ENCODE measurements at places on chromosomes 4 and X. TPM values are rescaled to one million over a fixed set of nuclear protein-coding genes. Genes with fewer than 3 reads are reported as not detected.

The ENOX2 gene
- 13.1 TPM for total RNA-seq

DNA sequence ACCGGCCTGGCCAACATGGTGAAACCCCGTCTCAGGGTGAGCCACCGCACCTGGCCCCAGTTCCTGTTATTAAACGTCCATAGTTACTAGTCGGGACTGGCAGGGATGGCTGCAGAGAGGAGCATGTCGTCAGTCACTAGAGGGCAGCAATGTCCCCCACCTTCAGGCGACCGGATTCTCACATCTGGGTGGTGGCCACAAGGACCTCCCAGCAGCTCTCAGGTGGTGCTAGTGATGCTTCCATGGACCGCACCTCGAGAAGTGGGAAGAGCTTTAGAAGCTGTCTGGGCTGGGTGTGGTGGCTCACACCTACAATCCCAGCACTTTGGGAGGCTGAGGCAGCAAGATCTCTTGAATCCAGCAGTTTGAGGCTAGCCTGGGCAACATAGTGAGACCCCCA lies 13.3 kb upstream of the IL3RA start:
- DNase-seq = no peak

DNA sequence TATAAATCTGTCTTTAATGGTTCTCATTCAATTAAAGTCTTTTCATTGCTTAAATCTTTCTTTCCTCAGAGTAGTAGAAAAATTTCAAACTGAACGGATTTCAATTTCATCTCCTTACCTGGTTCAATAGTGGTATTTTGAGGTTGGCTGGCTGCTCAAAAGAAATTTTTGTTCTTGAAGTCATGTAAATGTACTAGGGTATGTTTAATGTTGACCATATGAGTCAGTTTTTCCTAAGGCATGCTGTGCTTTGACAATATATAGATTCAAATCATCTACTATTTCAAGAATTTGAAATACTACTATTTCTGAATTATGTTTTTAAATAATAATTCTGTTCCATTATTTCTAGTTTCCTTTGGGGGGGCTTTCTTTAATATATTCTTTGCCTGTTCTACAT lies 105.5 kb downstream of the PACRGL start:
- DNase-seq = no peak

The RHOXF2B gene
- not detected for total RNA-seq

The CCDC120 gene
- total RNA-seq = 6.0 TPM

- no peak for DNase-seq
Measured at GRCh38 chr4:113122066-113122465, 72.6 kb downstream of the ANK2 start.

GRCh38 chrX:44035571-44035970 lies 62.4 kb upstream of the NDP start:
- DNase-seq = no peak

- DNase-seq = no peak
Measured at GRCh38 chr4:41400296-41400695, 137.7 kb upstream of the LIMCH1 start.

- no peak for DNase-seq
Measured at GRCh38 chrX:107507093-107507743, 57.8 kb downstream of the FRMPD3 start.

GRCh38 chr4:118834960-118835569 lies 861 bp downstream of the SEC24D start:
- peak; percentile 54 for DNase-seq

- no peak for DNase-seq
Measured at GRCh38 chrX:38400389-38400910, 48.0 kb downstream of the OTC start.

DNA sequence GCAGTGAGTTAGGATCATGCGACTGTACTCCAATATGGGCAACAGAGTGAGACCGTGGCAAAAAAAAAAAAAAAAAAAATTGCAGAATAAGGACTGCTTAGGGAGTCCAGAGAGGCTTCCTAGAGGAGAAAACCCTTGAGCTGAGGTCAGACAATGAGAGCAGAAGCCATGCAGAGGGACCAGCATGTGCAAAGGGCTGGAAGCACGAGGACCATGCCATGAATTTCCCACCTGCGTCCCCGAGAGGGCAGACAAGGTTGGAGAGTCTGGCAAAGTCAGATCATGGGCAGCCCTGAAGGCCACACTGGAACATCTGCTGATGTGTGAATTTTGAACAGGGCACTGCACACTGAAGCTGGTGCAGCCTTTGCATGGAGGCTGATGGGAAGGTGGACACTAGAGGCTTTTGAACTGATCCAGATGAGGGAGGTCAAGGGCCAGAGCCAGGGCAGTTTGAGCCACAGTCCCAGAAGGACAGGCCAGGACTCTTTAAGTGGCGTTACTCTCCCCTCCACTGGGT lies 6.5 kb upstream of the JAKMIP1 start:
- no peak for DNase-seq

DNA sequence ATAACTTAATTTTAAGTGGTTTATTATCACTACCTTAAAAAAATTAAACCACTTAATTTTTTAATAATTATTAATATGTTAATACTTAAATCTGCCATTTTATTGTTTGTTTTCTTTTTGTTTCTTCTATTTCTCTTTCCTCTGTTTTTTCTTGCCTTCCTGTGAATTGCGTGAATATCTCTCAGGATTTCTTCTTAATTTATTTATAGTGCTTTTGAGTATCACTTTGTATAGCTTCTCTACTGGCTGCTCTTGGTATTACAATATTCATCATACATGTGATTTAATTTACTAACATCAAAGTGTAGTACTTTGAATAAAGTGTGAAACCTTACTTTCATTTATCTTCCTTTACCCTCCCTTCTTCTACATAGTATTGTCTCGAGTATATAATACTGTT lies 349.5 kb upstream of the CPXCR1 start:
- DNase-seq = no peak

GRCh38 chr4:184503869-184504300 lies 29.5 kb upstream of the IRF2 start:
- no peak for DNase-seq

The LRCH2 gene
- 8.7 TPM for total RNA-seq

The MAGEE1 gene
- total RNA-seq = 5.0 TPM

GRCh38 chr4:112206431-112206830 lies 25.2 kb upstream of the AP1AR start:
- DNase-seq = no peak

GRCh38 chrX:148133105-148133725 lies 152.1 kb downstream of the FMR1NB start:
- no peak for DNase-seq

DNA sequence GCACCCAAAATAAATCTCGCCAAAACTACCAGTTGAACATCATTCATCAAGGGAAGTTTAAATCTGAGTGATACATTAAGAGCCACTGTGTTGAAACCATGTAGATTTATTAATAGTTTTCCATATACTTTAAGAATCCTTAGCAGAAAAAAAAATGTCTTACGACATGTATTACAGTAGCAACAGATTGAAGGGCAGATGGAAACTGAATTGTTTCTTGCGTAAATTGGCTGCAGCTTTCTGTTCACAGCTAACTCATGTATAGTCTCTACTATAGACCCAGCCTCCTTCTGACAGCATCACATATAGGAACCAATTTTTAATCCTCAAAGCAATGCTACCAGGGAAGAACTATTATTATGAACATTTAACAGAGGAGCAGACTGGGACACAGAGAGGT lies 195.2 kb upstream of the PUDP start:
- no peak for DNase-seq

- DNase-seq = no peak
Measured at GRCh38 chr4:113758372-113758771, 3.2 kb downstream of the CAMK2D start.

DNA sequence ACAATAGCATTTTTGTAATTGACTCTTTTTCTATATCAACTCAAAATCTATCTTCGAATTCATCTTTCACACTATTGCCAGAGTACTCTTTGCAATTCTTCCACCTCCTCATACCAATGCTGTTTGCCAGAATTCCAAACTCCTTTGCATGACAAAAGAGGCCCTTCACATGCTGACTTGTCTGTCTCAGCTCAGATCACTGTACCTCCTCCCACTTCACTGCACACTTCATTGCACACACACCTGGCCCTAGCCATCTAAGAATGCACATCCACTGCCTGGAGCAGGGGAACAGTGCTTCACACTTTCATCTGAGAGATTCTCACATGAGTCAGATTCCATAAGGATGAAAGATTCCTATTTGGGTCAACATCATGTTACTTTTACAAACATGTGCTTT lies 56.5 kb downstream of the PRDM5 start:
- no peak for DNase-seq

DNA sequence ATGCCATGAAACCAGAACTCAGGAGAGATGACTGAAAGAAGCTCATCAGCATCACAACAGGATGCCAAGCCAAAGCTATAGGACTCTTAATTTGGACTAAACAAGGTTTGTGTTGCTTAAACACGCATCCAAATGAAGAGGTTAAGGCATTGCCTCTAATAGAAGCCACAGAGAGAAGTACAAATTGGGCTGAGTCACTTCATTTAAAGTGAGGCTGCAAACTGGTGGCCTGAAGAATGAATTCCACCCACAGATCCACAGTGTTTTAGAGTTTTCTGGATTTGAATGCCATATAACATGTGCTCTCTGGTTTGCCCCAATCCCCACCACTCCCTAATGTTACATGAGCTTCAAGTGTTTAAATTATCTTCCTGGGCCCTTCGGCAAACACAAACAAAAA lies 103.5 kb downstream of the FIP1L1 start:
- no peak for DNase-seq

The DCLK2 gene
- 7.6 TPM for total RNA-seq

The CABS1 gene
- total RNA-seq = not detected

DNA sequence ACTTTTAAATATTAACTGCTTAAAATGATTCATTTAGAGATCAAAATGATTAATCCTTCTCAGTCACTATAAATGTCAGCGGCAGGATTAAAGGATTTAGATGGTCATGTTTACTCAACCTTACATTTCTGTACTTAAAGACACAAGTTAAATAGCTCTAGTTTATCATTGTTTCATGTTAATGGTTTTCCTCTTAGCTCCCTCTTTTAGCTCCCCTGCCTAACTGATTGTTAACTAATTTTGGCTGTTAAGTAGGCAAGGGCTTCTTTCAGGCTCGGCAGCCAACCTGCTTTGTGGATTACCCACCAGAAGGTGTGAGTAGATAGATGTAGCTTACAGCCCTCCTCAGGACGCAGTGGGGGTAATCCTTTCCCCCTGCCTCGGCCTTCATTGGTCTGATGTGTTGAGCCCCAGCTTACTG lies 96.0 kb downstream of the TENM3 start:
- no peak for DNase-seq

- DNase-seq = no peak
Measured at GRCh38 chr4:105061136-105061696, 85.5 kb upstream of the TET2 start.

GRCh38 chr4:1684506-1685234 lies 557 bp upstream of the FAM53A start:
- peak; percentile 95 for DNase-seq

DNA sequence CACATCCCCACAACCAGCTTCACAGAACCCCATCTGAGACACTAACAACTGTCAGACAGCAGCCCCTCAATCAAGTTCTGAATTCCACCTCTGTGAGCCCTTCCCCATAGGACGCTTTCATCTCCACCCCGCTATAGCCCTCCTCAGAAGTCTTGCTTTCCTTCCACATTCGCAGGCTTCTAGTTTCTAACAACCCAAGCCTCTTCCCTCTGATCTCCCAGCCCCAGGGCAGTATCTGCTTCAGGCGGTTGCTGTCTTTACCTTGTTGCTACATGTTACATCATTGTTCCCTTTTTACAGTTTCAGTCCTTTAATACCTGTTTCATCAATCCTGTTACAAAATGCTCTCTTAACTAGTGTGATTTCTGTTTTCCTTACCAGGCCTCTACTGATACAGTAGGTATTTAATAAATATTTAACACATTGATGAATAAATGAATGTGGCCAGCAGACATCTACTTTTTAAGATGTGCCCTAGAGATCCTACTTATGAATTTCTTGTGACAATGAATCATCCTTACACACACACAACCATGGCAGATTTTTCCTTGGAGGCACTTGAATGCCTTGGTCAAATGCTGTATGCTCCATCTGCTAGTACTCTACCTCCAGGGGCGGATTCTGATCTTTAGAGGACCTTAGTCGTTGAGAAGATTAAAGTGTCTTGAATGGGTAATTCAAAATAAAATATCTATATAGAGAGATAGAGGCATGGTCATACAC lies 164.7 kb upstream of the SLIT2 start:
- DNase-seq = no peak

GRCh38 chr4:135492439-135492838 lies 1290.8 kb upstream of the PABPC4L start:
- no peak for DNase-seq

DNA sequence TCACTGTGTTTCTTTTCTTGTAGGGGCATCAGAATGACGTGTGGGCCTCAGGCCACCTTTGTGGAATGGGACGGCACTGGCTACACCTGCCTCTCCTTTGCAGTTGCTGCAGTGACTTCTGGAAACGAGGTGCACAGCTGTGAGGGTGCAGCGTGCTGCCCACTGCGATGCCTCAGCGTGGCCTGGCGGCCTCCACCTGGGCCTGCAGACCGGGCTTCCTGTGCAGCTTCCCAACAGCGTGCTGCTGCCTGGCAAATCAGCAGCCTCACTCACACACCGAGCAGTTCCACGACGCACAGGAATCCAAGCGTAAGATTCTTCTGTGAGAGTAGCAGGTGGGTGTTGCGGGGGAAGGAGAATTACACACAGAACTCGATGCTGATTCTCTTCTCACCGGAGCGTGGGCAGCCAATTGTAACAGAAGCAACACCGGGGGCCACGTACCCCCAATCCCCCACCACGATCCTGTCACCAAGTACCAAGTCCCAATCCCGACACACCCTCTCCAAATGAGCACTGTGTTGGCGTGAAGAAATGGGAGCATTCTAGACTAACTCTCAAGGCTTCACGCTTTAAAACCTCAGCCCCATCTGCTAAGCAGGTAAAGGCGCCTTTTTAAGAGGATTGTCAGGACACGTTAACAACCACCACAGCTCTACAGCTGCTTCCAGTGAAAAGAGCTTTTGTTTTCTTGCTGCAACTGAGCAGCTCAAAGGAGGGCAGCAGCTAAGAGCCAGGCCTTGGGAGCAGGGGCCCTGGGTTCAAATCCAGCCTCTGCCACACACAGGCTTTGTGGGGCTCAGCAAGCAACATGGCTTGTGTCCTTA lies 16.9 kb downstream of the WDR1 start:
- no peak for DNase-seq

DNA sequence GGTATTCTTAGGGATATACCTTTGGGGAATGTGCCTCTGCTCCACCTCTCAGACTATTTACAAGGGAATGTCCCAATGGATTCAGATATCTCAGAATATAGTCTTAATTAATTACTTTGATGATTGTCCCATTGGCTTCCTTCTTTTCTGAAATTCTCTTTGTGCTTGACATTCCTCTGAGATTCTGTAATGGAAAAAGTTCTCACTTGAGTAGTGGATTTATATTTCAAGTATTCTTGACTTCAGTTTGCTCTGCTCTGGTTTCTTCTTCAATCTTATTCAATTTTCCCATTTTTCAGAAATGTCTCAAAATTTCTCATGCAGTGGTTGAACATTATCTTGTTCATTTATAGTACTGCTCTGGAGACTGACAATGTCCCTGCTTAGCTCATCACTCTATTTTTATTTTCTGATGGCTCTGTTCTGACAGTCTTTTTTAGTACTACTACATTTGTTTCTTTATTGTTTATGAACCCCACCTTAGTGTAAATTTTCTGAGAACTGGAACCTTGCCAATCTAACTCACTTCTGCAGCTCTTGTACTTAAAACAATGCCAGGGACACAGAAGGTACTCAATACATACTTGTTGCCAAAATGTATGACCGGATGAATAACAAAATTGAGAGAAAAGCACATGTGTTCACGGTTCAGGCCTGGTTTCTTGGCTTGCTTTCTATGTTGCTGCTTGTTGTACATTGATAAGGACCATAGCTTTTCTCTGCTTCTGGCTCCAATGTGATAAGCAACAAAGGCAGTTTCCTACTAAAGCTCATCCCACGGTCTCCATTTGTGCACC lies 471.7 kb downstream of the GASK1B start:
- no peak for DNase-seq
